Stimulated activated CD8-positive, alpha-beta memory T cell treated with anti-CD3 and anti-CD28 coated beads, Interleukin-4, amount 100 ng/mL, for 48 hours (primary cell): ENCODE measurements at places on chromosomes 5 and 9.

DNA sequence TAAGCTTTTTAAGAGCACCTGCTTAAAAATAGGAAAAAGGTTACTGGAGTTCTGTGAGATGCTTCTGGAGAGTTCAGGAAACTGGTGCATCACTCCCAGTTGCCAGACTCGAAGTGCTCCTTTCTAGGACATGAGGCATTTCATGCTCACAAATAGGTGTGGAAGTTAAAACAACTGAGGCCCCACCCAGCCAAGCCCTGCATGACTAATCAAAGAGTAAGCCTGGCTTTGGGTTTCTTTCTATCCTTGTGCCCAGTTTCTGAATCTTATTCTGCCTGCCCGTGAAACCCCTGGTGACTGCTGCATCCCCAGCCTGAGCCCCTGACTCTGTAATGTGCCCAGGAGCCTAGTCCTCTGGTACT, 7.7 kb downstream of the SPINK9 start:
- DNase-seq, result no peak

DNA sequence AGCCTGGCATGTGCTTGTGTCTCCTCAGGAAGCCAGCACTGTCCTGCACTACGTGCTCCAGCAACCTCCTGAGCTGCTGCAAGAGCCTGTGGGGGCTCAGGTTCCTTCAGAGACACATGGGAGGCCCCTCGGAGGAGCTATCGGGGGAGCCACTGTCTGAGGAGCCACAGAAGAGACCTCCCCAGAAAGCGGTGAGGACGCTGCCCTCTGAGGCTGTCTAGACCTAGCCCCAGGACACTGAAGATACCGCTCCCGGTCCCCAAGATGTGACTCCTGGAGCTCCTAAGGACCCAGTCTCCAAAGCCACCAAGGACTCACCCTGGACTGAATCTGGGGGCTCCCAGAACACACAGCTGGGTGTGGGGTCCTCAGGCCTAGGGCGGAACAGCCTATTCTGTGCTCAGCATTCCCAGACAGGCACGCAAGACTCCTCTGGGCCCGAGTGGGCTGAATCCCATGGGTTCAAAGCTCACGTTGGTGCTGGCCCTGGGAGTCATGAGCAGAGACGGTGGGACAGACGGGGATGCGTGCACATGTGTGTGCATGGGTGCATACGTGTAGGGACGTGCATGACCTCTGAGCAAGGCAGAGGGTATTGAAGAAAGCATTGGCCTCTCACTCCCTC, 50.0 kb downstream of the HRH2 start:
- no peak for DNase-seq

DNA sequence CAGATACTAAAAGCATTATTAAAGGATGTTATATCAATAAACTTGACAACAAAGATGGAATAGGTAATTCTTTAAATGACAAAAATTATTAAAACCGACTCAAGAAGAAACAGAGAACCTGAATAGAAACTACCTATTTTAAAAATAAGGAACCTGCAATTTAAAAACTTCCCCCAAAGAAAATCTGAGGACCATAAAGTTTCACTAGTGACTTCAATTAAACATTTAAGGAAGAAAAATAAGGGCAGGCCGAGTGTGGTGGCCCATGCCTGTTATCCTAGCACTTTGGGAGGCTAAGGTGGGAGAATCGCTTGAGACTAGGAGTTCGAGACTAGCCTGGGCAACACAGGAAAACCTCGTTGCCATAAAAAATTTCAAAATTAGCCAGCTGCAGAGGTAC, 99.6 kb downstream of the FANCC start:
- DNase-seq, result no peak

DNA sequence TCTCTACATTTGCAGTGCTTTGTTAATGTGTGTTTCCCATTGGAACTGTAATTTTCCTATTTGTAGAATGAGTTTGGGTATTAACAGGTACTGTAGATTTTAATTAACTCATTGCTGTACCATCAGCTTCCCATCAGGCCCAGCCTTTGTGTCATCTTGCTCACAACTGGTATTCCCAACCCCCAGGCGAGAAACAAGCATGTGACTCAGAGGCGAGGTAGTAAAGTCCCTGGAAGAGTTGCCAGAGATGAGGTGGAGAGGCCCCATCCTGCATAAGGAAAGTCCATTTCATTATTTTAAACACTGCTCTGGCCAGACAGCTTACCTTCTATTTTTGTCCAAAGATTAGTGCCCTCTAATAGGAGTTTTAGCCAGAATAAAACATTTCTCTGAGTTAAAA, 29.9 kb downstream of the ADCY2 start:
- no peak for DNase-seq

GRCh38 chr5:127431977-127432585, 85.4 kb upstream of the PRRC1 start:
- DNase-seq, result no peak

GRCh38 chr9:127706836-127707241, at the start of gene CFAP157:
CFAP157 (plus strand) TSS chr9:127706988; CDS start chr9:127707032, 44 bp downstream.
- no peak for DNase-seq

DNA sequence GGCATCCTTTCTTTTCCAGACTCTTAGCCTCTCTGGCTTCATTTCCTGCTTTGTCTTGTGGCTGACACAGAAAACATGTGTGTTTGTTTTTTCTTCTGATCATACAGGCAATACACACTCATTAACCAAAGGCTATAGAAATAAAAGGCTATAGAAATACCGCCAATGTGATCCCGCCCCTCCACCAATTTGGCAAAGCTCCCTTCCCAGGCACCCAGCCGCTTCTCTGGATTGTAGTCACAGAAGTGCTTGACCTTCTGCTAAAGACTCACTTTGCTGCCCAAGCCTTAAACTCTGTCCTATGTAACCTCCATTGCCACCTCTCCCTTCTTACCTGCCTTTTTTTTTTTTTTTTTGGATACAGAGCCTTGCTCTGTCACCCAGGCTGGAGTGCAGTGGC, 5.3 kb downstream of the TXNDC15 start:
- DNase-seq, result no peak

GRCh38 chr5:155430192-155430591, 416.6 kb downstream of the KIF4B start:
- no peak for DNase-seq

GRCh38 chr9:127396253-127396807, 639 bp upstream of the SLC2A8 start:
- DNase-seq, result no peak

DNA sequence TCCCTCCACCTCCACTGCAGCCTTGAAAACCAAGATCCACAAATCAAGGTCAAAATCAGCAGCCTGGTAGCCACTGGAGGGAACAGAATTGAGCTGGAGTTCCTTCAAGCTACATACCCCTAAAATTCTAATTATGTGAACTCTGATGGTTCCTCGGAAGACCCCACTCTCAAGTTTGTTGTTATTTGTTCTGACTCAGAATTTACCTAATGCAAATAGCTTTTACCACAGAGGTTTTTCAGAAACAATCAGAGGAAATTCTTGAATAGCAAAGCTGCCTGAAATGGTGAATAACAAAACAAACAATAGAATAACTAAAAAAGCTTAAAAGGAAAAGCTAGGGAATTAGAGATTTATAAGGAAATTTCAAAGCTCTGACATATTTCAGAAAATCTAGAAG, 220.0 kb downstream of the CDH18 start:
- DNase-seq, result no peak

- no peak for DNase-seq
Observed at GRCh38 chr5:117095346-117096332, 521.0 kb upstream of the SEMA6A start.

GRCh38 chr9:76624391-76625048, 139.7 kb upstream of the PCA3 start:
- DNase-seq, result no peak

- no peak for DNase-seq
Observed at GRCh38 chr5:175831507-175831906, 39.9 kb upstream of the CPLX2 start.

- DNase-seq, result no peak
Observed at GRCh38 chr5:111447822-111448221, 64.5 kb downstream of the STARD4 start.

DNA sequence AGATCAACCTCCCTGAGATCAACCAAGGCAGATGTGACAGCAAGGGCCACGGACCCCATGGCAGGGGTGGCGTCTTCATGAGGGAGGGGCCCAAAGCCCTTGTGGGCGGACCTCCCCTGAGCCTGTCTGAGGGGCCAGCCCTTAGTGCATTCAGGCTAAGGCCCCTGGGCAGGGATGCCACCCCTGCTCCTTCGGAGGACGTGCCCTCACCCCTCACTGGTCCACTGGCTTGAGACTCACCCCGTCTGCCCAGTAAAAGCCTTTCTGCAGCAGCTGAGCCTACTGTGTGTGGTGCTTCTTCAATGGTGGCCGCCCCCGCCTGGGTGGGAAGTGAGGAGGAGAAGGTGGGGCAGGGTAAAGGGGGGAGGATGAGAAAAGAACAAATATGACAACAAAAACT, 8.3 kb downstream of the GPX3 start:
- no peak for DNase-seq

DNA sequence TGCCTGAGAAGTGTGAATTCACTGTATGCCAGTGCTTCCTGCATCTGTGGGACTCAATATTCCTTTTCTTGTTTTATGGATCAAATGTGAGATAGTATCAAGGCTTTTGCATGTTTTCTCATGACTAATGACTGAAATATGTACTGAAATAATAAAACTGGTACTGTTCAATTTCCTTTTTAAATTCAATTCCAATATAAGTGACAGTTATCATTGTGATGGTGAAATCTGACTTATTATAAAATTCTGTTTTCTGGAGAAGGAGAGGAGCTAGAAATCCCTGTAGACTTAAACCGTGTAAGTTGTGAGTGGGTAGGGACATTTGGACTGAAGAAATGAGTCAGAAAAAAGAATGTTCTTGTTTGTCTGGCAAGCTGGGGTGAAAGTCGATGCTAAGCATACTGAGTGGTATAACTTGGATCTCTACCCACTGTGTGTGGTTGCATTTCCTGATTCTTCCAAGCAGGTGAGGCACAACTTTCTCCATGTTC, 245.2 kb downstream of the EFNA5 start:
- no peak for DNase-seq

DNA sequence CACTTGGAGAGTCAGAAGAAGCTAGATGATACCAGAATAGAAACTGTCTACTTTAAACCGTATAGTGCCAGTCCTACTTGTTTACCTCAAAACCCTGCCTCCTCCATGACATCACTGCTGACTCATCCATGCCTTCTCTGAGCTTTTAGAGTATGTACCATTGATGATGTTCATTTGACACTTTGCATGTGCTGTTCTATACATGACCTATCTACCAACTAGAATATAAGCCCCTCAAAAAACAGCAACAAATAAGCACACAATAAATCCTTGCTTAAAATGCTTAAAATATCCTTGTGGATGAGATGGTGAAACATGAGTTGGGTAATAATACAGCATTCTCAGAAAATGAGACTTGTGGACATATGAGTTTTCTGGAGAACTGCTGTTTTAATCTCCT, 2.6 kb downstream of the CTNNAL1 start:
- peak; percentile 78 for DNase-seq
